Foreskin keratinocyte (primary cell): ENCODE measurements at places on chromosomes 11 and 22. TPM values are rescaled to one million over a fixed set of nuclear protein-coding genes. Genes with fewer than 3 reads are reported as not detected.

PGA5 gene
- total RNA-seq: not detected in 2 replicates

SCGB1C1 gene
- total RNA-seq: not detected in 2 replicates

LRRC74B gene
- not detected in 2 replicates for total RNA-seq

ANKK1 gene
- 1.4 and 1.6 TPM in 2 replicates for total RNA-seq

MS4A3 gene
- not detected in 2 replicates for total RNA-seq

UBQLN3 gene
- total RNA-seq: not detected in 2 replicates

IGSF9B gene
- 0.35 and 1.6 TPM in 2 replicates for total RNA-seq

CRYBA4 gene
- total RNA-seq: not detected in 2 replicates

LRRC55 gene
- not detected in 2 replicates for total RNA-seq

FSHB gene
- total RNA-seq: not detected in 2 replicates

KCNC1 gene
- not detected in 2 replicates for total RNA-seq

C11orf97 gene
- total RNA-seq: not detected in 2 replicates

OR8B8 gene
- total RNA-seq: not detected in 2 replicates

FGF3 gene
- total RNA-seq: not detected in 2 replicates

HMGXB4 gene
- total RNA-seq: 19.8 and 20.5 TPM in 2 replicates

B3GAT1 gene
- total RNA-seq: 0.03 and 0.07 TPM in 2 replicates

NADSYN1 gene
- 40.4 and 46.3 TPM in 2 replicates for total RNA-seq

SLC37A2 gene
- total RNA-seq: 14.3 and 14.9 TPM in 2 replicates
